Activated effector memory CD4-positive, alpha-beta T cell treated with Interleukin-2 at 50 U/mL for 16 hours (primary cell): ENCODE measurements at places on chromosomes 6 and 20.

DNA sequence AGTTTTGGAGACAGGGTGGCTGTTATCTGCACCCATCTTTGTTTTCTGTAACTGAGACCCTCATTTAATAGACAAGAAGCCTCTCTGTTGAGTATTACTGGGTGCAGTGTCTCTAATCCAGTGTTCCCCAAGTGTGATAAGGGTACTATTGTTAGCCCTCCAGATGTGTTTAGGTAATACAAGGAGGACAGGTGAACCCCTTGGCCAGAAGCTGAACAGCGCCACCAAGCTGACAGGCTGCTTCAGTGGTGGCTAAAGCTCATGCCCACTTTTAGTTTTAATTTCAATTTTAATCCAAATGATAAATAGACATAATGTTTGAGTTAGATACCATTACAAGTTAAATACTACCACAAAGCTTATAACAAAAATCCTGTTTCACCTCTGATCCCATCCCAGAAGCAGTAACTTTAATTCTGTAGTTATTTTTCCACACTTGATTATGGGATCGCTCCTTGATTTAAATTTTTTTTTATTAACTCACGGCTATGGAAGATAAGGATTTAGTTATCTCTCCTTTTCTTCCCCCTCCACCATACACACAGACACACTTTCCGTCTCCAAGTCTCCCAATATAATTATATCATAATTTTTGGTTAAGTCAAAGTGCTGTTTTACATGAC is 8.4 kb upstream of the STK35 start:
- DNase-seq, result no peak

DNA sequence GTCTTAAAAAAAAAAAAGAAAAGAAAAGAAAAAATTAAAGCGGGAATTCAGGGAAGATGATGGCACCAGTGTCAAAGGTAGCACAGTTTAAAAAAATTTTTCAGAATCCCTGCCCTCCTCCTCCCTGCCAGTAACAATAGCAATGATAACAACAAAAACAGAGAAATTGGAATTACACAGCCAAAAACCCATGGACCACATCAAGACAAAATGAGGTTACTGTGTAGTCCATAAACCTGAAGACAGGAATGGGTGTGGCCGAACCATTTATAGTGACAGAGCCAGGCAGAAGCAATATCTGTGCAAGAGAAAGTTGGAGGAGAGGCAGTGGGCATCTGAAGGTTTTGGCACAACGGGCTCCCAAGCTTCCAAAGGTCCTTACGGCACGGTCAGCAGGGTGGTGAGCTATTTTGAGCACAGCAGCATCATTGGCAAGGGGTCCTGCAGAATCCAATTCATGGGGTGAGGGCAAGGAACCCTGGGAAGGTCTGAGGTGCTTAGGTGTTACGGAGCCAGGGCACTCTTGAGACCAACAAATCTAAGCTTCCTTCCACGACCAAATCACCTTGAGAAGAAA is 202.3 kb downstream of the GMPR start:
- no peak for DNase-seq

DNA sequence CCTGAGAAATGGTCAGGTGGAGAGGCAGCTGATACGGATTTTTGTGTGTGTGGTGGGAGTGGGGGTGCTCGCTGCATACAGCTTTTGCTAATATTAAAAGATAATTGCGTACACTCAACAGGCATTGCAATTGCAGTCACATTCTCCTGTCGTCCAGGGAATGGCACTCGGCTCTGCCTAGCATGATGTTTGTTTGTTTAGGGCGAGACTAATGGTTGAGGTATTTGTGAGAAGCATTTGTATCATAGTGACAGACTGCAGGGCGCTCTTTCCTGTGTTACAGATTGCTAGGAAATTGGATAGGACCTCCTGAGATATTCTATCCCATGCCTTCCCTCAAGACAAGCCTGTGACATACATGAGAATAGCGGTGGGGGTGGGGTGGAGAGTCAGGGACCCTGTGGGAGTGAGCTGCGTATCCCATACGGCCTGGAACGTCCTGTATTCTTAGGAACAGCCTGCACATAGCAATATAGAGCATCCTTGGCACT is 207.4 kb downstream of the SOX4 start:
- DNase-seq, result no peak

- DNase-seq, result no peak
Measured at GRCh38 chr20:44572551-44573500, 9.6 kb upstream of the PKIG start.

DNA sequence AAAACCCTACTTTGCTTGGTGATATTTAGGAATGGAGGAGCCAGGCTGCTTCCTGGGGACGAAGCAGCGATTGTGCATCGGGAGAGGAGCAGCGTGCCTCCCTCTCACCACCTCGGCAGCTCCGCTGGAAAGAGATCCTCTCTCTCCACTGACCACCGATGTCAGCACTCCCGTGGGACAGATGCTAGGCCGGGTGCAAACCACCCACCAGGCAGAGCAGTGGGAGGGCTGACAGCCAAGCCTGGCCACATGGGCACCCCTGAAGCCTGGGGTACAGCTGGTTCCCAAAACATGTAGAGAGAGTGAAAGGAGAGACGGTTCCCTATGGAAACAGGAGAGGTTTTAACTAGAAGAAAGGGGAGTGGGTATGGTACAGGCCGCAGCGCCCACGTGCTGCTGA is 220.0 kb downstream of the ANKRD60 start:
- no peak for DNase-seq

DNA sequence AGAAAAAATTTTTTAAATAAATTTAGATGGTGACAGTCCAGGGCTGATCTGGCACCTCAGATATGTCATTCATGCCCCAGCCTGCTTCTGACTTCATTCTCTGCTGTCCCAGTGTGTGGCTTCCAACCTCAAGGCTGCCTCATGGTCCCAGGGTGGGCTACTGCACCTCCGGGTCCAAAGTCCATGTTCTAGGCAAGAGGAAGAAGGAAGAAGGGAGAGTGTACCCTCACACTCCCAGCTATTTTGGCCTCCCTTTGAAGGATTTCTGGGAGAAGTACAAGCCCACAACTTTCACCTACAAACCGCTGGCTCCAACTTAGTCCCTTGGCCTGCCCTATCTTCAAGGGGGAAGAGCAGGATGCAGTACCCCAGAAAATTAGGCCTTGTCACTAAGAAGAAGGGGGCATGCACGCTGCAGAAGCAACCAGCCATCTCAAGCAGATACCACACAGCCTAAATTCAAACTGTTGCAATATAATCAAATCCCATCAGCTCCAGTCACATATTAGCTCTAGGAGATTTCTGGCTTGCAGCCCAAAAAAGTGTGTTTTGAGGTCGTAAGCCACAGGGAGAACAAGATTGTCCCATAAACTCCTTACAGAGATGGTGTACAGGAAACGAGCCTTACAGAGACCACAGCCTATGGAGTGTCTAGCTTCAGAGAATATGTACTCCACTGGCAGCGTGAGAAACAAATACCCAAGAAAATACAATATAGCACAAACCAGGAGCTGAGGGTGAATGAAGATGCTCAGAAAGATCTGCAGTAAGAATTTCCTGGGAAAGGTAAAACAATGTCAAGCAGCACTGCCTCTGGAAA is 906 bp upstream of the BTN3A2 start:
- DNase-seq, result peak; percentile 4

GRCh38 chr6:90294989-90295853 is 1.4 kb downstream of the BACH2 start:
- DNase-seq, result peak; percentile 48

DNA sequence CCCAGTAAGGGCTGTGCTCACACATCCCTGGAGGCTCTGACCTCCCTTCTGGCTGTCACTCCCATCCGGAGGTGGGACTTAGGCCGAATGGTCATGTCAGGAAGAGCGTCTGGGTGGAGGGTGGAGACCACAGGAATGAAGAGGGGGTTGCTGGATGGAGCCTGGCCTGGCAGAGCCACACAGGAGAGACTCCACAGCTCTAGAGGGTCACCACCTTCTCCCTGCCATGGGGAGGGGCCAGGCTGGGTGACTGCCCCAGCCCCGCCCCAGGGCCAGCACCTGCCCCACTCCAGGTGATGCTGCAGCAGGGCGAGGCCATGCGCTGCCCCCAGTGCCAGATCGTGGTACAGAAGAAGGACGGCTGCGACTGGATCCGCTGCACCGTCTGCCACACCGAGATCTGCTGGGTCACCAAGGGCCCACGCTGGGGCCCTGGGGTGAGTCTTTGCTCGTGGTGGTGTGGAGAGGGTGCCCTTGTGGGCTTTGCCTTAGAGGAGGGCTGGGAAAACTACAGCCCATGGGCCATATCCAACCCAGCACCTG is 20.6 kb downstream of the RBCK1 start:
- no peak for DNase-seq

DNA sequence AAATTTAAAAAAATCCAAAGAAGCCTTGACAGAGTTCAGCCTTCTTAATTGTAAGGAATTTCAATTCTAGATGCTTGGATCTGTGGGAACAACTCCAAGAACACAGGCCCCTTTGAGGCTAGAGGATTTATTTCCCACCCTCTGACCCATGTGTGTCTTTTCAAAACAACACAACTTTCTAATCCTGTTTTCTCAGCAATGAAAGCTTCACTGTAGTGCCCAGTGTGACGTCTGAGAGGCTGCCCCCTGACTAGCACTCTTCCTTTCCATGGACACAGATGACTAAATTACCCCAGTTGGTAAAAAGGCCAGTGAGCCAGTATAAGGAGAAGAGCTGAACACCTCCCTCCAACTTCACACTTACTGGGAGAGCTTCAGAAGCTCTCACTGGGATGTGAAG is 16.5 kb upstream of the CCR6 start:
- no peak for DNase-seq

DNA sequence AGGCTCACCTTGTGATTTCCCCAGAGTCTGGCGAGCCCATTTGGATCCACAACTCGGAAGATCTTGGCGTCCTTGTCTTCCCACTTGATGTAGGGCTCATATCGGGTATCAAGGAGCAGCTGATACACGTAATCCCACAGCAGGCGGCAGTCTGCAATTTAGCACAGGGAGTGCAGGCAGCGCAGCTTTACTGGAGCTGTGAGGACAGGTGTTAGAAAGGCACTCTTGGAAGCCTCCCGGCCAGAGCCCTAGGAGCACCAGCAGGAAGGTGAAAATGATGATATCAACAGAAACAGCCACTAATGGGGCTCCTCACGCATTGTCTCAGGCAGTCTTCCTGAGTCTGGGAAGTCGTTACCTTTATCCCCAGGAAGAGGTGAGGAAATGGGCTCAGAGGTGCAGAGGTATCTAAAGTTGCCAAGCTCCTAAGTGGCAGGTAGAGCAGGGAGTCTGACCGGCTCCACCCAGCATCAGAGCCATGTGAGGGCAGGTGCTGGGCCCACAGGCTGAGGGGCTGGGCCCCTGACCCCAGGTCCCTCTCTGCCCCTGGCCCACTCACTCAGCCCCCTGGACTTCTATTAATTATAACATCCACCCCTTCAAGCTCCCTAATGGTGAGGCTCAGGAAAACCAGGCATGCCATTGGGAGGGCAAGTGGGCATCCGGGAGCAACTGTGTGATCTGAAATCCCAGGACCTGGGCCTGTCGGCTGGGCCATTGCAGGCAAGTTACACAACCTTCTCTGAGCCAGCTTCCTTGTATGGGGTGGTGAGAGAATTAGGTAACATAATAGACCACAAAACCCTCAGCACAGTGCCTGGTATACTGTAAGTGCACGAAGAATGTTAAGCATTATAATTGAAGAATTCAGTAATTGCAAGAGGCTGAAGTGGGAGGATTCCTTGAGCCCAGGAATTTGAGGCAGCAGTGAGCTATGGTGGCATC is 18.3 kb downstream of the ETV7 start:
- DNase-seq, result no peak

DNA sequence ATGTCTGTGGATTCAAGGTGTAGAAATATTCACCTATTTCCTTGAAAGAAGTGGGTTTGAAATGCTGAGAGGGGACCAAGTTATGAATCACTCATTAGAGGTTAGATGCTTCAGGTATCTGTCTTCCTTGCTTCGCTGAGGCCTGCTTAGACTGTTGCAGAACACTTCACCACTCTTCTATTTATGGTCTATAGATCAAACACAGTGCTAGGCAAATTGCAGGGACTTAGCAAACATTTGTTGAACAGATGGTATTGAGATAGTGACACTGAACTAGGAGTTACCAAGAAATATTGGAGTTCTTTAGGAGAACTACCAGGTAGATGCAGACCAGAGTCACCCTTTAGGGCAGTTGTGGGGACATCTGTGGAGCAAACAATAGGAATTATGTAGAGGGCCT is 123.8 kb downstream of the RFPL4B start:
- DNase-seq, result no peak

GRCh38 chr20:60052322-60052721 is 94.1 kb downstream of the CDH26 start:
- DNase-seq, result no peak

DNA sequence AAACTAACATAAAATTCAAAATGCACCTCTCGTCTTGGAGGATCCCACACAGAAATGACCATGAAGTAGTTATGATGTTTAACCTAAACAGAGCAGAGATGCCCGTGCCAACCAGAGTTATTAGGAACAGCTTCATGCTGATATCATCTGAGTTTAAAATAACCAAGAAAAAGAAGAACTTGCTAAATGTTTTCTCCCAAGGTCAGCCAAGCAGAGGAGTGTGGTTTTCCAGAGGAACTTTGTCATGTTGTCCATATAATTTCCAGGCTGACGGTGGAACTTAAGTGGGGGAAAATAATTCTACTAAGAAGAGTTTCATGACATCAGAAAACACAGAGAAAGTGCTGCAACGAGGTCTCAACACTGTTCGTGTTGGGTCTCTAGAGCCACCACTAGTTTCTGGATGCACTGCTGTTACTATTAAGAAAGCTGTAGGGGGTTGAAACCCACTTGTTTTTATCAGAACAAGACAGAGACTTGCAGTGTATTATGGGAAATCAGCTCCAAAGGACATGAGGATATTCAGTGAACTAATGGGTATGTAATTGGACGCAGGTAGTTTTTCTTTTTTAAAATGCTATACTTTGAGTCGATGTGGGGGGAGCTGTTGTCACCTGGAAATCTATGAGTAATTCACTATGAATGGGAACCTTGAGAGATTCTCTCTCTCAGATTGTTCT is 5.2 kb downstream of the AGPAT4 start:
- DNase-seq, result no peak

GRCh38 chr6:70707893-70708292 is 40.2 kb downstream of the SMAP1 start:
- DNase-seq, result no peak

- no peak for DNase-seq
Measured at GRCh38 chr6:82178759-82179112, 68.8 kb downstream of the IBTK start.

DNA sequence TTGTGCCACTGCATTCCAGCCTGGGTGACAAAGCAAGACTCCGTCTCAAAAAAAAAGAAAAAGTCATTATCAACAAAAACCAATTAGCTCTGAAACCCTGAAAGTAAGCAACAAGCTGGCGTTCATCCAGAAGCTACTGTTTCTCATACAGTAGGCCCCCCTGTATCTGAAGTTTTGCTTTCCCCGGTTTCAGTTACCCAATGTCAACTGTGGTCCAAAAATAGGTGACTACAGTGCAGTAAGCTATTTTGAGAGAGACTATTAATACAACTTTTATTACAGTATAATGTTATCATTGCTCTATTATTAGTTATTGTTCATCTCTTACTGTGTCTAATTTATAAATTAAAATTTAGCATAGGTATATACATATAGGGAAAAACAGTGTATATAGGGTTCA is 135.1 kb downstream of the KIF16B start:
- DNase-seq, result no peak
